Epithelial cell of proximal tubule (primary cell): ENCODE measurements at places on chromosomes 1 and 21.
A peak's percentile ranks its signal among the peaks of the same experiment; 100 is the strongest.

DNA sequence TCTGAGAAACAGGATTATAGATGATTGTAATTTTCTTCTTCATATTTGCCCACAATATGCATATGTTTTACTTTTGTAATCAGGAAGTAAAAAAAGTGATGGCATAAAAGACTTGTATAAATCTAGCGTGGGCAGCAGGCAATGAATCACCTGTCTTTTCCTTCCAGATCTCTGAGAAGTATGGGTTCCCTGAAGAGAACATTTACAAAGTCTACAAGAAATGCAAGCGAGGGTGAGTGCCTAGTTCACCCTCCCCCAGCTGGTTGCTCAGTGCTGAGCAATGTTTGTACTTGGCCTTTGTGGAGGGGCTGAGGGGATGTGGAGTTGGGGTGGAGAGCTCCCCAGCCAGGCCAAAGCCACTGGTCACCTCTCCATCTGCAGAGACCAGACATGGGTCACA is 30.7 kb downstream of the GRHL3 start:
- no peak for DNase-seq

DNA sequence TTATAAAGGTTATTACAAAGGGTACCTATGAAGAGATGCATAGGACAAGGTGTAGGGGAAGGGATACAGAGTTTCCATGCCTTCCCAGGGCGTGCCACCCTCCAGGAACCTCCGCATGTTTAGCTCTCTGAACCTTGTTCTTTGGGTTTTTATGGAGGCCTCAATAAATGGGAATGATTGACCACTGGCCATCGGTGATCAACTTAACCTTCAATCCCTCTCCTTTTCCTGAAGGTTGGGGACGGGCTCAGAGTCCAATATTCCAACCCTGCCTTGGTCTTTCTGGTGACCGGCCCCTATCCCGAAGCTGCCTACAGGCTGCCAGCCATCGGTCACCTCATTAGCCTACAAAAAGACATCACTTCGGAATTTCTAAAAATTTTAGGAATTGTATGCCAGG is 11.7 kb downstream of the CD244 start:
- no peak for DNase-seq

- no peak for DNase-seq
These were observed 10.7 kb downstream of the PIGR start for GRCh38 chr1:206935491-206936067.

GRCh38 chr1:156154317-156154749 is 948 bp downstream of the SEMA4A start:
- DNase-seq: no peak

DNA sequence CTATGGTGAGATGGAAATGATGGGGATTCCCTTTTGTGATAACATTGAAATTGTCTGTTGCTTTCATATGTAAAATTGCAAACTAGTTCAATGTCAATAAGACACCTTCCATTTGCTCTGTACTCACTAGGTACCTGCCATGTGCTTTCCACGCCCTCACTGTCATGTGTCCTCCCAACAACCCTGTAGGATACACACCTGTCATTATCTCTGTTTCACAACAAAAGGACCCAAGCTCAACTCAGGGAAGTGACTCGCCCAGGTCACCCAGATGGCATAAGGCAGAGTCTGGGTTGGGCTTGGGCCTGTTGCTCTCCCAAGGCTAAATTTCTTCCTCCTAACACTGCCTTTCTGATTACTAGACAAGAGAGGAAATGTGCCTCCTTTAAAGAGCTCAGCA is 45.3 kb upstream of the MCOLN3 start:
- DNase-seq: no peak

DNA sequence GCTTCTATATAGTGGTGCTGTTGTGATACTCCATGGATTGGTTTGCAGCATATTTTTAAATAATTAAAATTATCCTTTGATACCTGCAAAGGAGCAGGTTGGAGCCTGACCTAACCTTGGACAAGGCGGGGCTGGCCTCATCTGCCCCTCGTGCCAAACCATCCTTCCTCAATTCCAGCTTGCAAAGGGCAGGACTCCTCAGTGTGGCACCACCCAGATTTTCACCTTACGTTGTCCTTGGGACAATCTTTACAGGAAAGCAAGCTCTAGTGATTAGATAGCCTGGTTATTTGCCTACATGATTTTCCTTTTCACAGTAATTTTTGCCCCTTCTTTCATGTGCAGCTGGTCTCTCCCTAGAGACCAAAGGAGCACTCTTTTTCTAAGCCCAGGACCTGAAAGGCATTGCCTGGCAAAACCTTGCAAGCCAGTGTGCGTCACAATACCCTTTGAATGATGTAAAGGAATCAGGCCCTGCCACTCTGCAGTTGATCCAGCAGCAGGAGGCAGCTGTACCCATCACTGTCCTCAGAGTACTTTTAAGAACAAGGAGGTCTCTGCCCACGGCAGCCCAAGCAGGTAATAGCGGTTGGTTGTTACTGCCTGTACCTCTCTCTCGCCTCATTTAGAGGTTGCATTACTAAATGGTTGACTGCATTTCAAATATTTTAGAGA is 99.4 kb downstream of the ADSS2 start:
- no peak for DNase-seq

- DNase-seq: no peak
These were observed 53.7 kb downstream of the PAX7 start for GRCh38 chr1:18684303-18684702.

GRCh38 chr21:21034036-21034435 is 35.8 kb downstream of the NCAM2 start:
- no peak for DNase-seq

DNA sequence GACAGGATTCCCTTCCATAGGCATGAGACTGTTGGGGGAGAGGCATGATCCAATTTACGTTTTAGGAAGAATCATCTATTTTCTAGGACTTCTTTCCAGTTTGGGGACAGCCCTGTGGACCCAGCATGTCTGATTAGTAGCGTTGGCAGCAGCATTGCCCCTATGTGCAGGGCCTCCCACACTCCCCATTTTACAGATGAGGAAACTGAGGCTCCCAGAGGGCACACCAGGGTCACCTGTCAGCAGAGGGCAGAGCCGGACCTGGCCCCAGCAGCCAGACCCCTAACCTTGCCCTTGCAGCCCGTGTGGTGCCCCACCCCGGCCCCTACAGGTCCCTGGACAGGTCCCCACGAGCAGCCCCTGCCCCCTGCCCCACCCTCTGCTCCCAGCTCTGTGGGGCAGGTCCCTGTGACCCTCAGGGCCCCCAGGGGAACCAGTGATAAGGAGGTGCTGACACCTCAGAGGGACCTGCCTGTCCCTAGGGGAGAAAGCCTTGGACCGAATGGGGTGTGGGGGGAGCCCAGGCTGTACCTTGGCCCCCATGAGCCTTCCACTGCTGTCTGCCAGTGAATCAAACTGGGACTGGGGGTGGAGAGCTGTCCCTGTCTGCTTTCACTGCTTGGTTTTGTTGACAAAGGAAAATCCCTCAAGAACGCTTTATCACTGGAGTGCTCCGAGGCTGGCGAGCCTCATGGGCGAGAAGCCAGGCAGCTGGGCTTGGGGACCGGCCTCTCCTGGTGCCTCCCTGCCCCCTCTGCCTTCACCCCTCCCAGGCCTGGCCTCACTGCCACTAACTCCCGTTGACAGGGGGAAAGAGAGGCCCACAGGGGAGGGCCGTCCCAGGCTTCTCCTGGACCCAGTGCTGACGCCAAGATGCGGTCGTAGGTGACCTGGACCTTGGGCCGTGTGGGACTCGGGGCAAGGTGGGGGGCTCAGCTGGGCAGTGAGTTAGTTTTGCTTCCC is 39.4 kb upstream of the CCDC27 start:
- DNase-seq: no peak

- no peak for DNase-seq
These were observed 20.4 kb downstream of the TINAGL1 start for GRCh38 chr1:31596737-31597097.

DNA sequence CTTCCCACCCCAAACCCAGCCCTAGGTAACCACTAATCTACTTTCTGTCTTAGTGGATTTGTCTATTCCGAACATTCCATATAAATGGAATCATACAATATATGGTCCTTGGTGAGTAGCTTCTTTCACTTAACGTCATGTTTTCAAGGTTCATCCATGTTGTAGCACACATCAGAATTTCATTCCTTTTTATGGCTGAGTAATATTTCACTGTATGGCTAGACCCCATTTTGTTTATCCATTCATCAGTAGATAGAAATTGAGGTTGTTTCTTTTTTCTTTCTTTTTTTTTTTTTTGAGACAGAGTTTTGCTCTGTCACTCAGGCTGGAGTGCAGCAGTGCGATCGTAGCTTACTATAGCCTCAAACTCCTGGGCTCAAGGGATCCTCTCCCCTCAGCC is 3.2 kb downstream of the SPATA21 start:
- no peak for DNase-seq

GRCh38 chr1:209400351-209401220 is 182.9 kb upstream of the CAMK1G start:
- peak; percentile 96 for DNase-seq

DNA sequence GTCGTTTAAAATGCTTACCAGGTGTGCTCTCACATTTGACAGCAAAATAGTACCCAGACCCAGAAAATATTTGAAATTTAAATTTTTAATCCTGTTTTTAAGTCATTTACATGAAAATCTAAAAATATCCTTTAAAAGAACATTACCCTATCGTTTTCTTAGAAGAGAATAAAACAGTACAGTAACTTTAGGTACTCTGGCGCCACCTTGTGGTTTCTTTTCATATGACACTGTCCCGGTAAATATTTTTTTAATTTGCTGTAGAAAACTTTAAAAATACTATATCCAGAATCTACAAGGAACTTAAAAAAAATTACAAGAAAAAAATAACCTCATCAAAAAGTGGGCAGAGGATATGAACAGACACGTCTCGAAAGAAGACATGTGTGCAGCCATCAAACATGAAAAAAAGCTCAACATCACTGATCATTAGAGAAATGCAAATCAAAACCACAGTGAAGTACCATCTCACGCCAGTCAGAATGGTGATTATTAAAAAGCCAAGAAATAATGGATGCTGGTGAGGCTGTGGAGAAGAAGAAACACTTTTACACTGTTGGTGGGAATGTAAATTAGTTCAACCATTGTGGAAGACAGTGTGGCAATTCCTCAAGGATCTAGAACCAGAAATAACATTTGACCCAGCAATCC is 129.2 kb downstream of the RGS21 start:
- DNase-seq: no peak

DNA sequence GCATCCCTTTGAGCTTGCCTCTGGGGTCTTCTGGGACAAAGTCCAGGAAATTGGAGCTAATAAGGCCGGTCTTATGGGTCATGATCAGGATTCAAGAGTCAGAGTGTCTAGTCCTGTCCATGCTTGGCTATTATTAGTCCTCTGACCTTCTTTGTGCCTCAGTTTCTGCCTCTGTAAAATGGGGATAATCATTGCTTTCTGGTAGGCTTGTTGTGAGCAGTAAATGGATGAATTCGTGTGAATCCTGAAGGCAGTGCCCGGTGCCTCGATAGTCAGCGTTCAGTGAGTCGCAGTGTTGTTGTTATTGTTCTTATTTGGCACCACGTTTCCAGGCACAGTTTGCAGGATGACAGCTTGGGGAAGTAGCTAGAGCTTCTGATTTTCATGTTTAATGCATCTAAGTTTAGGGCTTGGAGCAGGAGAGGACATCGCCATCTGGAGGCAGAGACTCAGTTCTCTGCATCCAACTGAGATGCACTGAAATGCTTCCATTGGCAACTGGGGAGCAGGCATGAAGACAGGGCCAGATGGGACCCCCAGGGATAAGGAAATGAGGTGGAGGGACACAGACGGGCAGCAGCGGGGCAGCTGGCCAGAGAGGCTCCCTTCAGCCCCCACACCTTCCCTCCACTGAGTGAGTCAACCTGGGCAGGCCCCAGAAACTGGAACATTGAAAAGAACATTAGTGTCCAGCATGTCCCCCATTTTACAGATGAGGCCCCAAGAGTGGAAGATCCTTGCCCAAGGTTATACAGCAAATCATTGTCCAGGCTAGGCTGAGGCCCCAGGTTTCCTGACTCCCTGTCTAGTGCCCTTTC is 160.3 kb downstream of the PTPRU start:
- DNase-seq: no peak

DNA sequence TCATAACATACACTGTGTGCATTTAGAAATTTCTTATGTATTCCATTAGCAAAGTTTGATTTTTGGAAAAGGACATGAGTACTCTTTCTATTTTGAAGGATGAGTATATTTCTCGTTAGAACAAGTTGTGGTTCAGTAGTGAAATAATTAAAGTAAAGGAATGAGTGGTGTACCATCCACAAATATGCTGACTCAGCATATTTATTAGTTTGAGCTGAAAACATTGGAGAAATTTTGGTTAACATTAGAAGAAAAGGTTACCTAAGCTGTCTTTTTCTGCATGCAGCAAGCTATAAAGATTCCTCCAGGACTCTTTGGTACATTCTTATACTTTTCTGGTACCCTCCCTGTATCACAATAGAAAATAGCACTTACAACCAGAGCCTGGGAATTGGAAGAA is 5.7 kb upstream of the OR2L5 start:
- DNase-seq: no peak

DNA sequence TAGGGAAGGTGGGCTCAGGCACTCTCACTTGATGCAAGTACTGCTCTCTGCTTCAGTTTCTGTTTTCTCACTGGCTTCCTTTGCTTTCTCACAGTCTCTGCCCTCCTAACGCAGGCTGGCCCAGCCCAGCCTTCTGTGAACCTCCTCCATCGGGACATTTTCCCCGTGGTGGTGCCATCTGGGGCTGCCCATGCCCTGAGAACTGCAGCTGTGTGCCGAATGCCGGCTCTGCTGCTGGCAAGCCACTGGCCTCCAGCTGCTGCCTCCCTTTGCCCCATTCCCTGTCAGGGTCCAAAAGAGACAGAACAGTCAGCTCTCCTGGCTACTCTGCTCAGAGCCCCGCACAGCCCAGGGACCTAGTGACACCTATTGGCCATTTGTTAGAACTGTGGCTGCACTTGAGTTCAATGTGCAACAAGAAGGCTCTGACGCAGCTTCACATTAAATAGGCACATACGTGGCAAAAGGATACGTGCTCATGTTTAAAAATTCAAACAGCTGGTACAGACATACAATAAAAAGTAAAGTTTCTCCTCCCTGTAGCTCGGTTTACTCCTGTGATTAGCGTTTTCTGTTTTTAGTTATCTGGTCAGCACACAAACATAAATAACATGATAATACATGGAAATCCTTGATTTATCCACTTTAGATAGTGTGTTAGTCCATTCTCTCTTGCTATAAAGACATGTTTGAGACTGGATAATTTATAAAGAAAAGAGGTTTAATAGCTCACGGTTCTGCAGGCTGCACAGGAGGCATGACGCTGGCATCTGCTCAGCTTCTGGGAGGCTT is 46.6 kb downstream of the FCRL5 start:
- DNase-seq: peak; percentile 12

DNA sequence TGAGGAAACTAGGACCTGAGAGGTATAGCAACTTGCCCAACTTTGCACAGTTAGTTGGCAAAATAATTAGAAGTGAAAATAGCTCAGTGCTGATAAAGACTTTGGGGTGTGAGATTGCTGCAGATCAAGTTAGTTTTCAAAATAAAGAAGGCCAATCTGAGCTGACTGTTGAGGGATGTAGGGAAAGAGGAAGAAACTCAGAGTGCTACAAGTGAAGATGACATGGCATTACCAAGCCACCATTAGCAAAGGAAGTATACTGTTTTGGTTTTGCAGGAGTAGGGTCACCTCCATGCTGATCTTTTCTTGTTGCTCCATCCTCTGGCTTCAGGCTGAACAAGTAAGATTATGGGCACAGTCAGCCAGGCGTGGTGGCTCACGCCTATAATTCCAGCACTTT is 78.7 kb upstream of the ADAM30 start:
- no peak for DNase-seq
